ENCODE measurements at places on chromosomes 4 and X. TPM values are rescaled to one million over a fixed set of nuclear protein-coding genes. Genes with fewer than 3 reads are reported as not detected.

Gene SLC39A8
- 25.6 TPM for polyA plus RNA-seq

Gene PASD1
- not detected for polyA plus RNA-seq

Gene AMMECR1
- polyA plus RNA-seq, result 15.8 TPM

Gene ERVMER34-1
- polyA plus RNA-seq, result not detected

DNA sequence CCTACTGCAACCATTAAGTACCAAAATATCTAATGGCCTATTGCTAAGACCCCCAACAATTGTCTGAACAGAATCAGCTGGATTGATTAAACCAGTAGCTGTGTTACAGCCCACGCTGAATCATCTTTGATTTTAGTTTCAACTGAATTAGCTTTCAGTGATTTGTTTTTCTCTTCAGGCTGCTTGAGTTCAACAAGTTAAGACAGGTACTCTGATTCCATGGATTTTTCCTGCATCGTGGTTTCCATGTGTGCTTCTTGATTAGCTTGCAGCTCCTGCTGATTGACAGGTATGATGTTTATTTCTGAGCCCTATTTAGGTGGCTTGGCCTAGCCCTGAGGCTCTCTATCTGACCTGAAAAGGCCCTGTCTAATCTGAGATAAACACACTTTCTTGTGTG is 91.3 kb downstream of the GUCY2F start:
- no peaks in the 10 kb centered on the region for H3K4me1 ChIP-seq
- H3K4me3 ChIP-seq, result no peak overlapping the region
- DNase-seq, result no peak
- H3K36me3 ChIP-seq, result no peaks in the 10 kb centered on the region
- no peaks in the 10 kb centered on the region for H3K27me3 ChIP-seq

- H3K36me3 ChIP-seq, result no peaks in the 10 kb centered on the region
- no peak for DNase-seq
- no peak overlapping the region for H3K4me3 ChIP-seq
- no peaks in the 10 kb centered on the region for H3K27me3 ChIP-seq
- H3K27ac ChIP-seq, result no peak overlapping the region
Observed at GRCh38 chrX:142076633-142077032, 128.5 kb downstream of the MAGEC2 start.

Measured in CD4-positive, CD25-positive, alpha-beta regulatory T cell (primary cell).